Tibial artery (tissue), 4 donors: ENCODE measurements at places on chromosomes 3 and 15.

DNA sequence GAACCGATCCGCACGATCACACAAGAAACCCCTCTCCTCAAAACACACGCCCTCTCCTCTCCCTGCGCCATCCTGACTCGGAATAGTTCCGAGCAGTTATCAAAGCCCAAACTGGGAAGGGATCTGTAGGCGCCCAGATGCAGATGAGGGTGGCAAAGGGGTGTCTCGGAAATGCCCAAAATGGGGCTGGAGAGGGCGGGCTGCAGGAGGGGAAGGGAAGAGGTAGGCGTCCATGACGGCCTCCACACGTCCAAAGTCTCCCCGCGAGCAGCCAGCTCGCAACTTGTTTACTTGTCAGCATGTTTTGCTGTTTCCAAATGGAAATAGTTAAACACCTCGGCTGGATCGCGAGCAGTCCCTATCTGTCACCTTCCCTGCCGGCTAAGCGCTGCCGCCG, 1.5 kb downstream of the NTRK3 start:
- peaks cover 62% of the 10 kb centered on the region for H3K4me1 ChIP-seq
- H3K27me3 ChIP-seq: no peaks in the 10 kb centered on the region
- DNase-seq: no peak
- peak overlapping the region; percentile 93 for H3K27ac ChIP-seq

- no peaks in the 10 kb centered on the region for H3K27me3 ChIP-seq
- H3K4me1 ChIP-seq: no peaks in the 10 kb centered on the region
- H3K36me3 ChIP-seq: no peaks in the 10 kb centered on the region
- no peak overlapping the region for H3K27ac ChIP-seq
Measured at GRCh38 chr3:128218548-128219257, 65.4 kb downstream of the EEFSEC start.

DNA sequence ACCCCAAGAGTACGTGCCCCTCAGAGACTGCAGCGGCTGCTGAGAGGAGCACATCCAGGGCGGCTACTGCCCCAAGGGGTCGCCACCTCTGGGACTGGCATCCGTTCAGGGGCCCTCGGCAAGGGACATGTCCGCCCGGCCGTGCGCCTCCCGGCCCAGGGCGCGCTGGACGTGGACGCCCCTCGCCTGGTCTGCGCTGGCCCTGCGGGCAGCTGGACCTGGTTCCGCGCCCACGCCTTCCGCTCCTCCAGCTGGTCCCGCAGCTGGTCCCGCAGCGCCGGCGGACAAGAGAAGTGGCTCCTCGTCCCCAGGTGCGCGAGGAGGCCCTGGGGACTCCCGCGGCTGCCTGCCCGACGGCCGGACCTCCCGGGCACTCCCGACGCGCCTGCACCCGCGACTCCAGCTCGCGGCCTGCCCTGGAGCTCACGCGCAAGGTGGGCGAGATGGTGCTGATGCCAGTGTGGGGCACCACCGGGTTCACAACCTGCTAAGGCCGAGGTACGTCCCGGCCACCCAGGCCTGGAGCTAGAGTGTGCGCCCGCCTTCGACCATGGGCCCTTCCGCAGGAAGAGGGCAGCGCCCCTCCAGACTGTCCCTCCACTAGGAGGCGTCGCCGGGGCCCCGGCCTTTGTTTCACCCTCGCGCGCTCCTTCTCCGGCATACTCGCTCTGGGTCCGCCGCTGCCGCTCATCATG, 14.4 kb upstream of the GP9 start:
- no peak overlapping the region for H3K27ac ChIP-seq
- H3K4me3 ChIP-seq: peak overlapping the region; percentile 45

- no peak overlapping the region for H3K27ac ChIP-seq
- H3K4me3 ChIP-seq: no peak overlapping the region
- DNase-seq: no peak
- peaks cover 34% of the 10 kb centered on the region for H3K36me3 ChIP-seq
- H3K4me1 ChIP-seq: no peaks in the 10 kb centered on the region
Measured at GRCh38 chr15:57251308-57251707, 125.0 kb upstream of the CGNL1 start.

DNA sequence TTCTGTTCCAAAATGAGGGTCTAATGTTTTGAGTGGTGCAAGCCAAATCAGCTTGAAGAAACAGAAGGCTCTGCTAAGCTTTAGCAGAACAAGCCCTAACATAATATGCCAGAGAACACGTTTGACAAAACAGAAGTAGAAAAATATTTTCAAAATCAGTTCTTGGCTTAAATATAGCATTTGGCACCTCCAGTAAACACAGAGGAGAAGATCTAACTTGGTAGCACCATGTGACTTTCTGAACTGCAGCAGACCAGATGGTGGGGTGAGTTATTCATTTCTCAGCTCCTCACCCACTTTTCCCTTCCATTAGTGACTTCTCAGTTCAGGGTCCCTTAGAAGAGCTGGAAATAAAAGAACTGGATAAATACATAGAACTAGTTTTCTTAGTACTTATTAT, 395.8 kb downstream of the MAGI1 start:
- H3K27me3 ChIP-seq: no peaks in the 10 kb centered on the region
- no peak overlapping the region for H3K4me3 ChIP-seq
- H3K36me3 ChIP-seq: no peaks in the 10 kb centered on the region

- no peak overlapping the region for H3K27ac ChIP-seq
- DNase-seq: no peak
- peaks cover 5% of the 10 kb centered on the region for H3K4me1 ChIP-seq
- H3K4me3 ChIP-seq: no peak overlapping the region
- H3K27me3 ChIP-seq: no peaks in the 10 kb centered on the region
Measured at GRCh38 chr3:58111513-58112184, 99.1 kb downstream of the DNASE1L3 start.

- peaks cover 18% of the 10 kb centered on the region for H3K4me1 ChIP-seq
- DNase-seq: no peak
- H3K4me3 ChIP-seq: no peak overlapping the region
Measured at GRCh38 chr3:42602961-42603360, 2.5 kb downstream of the NKTR start.

GRCh38 chr3:125078951-125079674, 23.3 kb upstream of the HEG1 start:
- H3K4me3 ChIP-seq: no peak overlapping the region
- no peak for DNase-seq
- no peaks in the 10 kb centered on the region for H3K27me3 ChIP-seq
- H3K36me3 ChIP-seq: no peaks in the 10 kb centered on the region
- H3K27ac ChIP-seq: no peak overlapping the region
- no peaks in the 10 kb centered on the region for H3K4me1 ChIP-seq

DNA sequence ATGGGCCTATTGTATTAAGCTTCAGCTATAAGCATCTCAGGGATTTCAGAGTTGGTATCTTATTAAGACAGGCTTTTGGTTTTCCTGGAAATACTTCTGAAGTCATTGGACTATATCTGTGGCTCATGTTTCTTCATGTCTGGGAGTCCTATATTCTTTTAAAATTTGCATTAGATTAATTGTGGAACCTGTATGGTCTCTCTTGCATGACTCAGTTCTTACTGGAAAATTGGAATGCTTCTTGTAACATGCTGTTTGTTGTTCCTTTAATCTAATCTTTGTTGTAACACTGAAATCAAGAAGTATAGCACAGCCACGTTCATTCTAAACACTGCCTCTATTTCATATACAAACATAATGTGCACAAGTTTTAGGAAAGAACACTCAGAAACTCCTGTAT, 208.1 kb downstream of the RBMS3 start:
- DNase-seq: no peak
- no peak overlapping the region for H3K4me3 ChIP-seq
- H3K27me3 ChIP-seq: no peaks in the 10 kb centered on the region
- H3K4me1 ChIP-seq: no peaks in the 10 kb centered on the region
- H3K27ac ChIP-seq: no peak overlapping the region

- H3K27me3 ChIP-seq: no peaks in the 10 kb centered on the region
- H3K36me3 ChIP-seq: no peaks in the 10 kb centered on the region
- H3K4me3 ChIP-seq: no peak overlapping the region
- no peak overlapping the region for H3K27ac ChIP-seq
- H3K4me1 ChIP-seq: no peaks in the 10 kb centered on the region
Measured at GRCh38 chr3:78798266-78798832, 969.4 kb downstream of the ROBO1 start.

DNA sequence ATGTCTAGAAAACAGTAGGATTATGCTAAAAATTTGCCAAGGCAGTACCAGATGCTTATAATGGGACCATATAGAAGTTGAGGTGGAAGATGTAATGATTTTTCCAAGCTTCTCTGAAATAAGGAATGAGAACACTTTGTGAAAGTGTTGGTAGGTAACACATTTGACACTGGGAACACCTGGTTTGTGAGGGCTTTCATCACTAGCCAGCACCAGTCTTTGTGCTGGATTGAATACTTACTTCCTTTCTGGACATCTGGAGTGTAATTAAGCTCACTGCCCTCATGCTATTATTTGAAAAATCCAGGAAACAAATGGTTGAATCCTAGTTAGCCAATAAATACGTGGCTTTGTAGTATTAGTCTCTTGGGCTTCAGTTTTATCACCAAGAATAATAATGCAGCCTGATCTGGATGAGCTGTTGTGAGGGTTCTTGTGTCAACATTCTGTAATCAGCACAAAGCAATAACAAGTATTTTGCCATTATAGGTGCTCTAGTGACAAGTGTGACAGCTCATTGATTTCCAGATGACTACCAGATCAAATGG, 12.9 kb downstream of the CCDC80 start:
- DNase-seq: no peak
- no peaks in the 10 kb centered on the region for H3K36me3 ChIP-seq
- no peaks in the 10 kb centered on the region for H3K27me3 ChIP-seq
- H3K27ac ChIP-seq: peak overlapping the region; percentile 45

DNA sequence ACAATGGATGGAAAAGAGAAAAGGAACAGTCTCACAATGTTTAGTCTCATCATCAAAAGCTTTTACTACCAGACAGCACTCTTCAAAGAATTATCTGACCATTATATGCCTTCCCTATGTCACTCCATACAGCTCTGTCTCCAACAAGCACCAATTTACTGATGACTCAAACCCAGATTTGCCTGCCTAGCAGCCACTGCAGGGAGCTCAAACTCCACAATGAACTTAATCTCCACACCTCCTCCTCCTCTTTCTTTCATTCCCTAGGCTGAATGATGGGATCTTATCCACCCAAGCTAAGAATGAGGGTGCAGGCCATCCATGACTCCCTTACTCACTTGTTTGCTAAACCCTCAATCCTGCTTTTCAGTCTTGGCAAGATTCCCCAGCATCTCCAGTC, 45.5 kb downstream of the NBEAL2 start:
- DNase-seq: no peak
- H3K4me3 ChIP-seq: no peak overlapping the region
- H3K4me1 ChIP-seq: no peaks in the 10 kb centered on the region

DNA sequence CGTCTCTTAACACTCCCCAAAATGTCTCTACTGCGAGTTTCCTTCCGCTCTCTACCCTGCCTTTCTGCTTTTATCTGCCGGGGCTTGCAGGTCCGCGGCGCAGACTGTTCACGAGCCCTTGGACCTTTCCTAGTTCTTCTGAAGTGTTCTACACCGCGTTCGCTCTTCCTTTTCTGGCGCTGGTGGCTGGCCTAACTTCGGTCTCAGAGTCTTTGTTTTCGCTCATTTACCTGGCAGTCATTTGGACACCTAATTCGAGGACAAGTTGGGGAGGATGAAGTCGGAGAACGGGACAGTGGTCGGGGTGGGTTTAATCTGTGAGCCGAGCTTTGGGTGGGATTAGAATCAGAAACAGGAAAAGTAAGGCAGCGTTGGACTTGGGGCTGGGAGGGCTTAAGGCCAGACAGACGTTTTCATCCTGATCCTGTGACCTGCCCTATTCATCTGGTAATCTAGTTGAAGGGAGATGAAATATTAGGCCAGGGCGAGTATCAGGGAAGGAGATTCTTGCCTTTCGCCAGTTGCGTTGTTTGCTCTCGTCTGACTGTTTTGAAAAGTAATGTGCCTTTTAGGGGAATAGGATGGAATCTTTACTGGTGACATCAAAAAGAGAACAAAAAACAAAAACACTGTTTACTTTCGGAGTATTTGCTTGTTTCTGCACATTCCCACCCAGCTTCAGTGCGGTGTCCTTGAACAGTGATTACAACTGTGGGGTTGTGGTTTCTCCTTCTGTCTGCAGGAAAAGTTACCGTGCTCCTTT, 1.8 kb downstream of the DIPK2A start:
- H3K27me3 ChIP-seq: no peaks in the 10 kb centered on the region
- H3K4me3 ChIP-seq: peak overlapping the region; percentile 94
- H3K4me1 ChIP-seq: peaks cover 35% of the 10 kb centered on the region
- no peaks in the 10 kb centered on the region for H3K36me3 ChIP-seq
- no peak for DNase-seq

GRCh38 chr3:176172492-176172891, 1024.8 kb downstream of the TBL1XR1 start:
- H3K36me3 ChIP-seq: no peaks in the 10 kb centered on the region
- H3K4me3 ChIP-seq: no peak overlapping the region
- DNase-seq: no peak
- no peaks in the 10 kb centered on the region for H3K27me3 ChIP-seq

GRCh38 chr3:135034891-135035440, 239.9 kb downstream of the EPHB1 start:
- H3K36me3 ChIP-seq: no peaks in the 10 kb centered on the region
- H3K4me3 ChIP-seq: no peak overlapping the region
- no peaks in the 10 kb centered on the region for H3K27me3 ChIP-seq
- no peak for DNase-seq
- no peak overlapping the region for H3K27ac ChIP-seq
- no peaks in the 10 kb centered on the region for H3K4me1 ChIP-seq

DNA sequence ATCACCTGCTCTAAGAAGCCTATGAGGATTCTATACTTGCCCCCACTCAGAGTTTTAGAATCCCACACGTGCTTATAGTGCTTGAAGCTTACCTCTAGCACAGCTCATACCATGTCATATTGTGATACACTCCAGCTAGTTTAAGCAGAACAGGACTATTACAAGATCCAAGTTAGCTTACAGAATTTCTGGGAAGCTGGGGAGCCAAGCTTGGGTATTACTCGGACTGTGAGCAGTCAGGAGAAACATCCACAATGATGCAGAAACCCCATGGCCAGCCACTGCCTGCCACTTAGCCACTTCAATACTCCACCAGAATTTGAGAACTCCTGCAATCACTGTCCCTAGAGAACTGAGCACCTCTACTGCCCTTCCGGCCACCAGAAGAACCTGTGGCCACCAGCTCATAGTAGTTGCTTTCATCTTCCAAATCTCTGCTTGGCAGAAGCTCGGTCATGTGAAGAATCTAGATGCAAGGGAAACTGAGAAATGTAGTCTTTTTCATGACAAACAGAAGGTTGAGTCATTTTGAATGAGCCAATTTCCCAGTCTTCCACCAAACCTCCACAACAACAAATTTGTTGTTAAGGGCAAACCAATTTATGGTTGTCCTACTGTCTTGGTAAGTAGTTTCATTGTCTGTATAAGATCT, 27.7 kb upstream of the SSR3 start:
- no peak overlapping the region for H3K27ac ChIP-seq
- no peaks in the 10 kb centered on the region for H3K36me3 ChIP-seq
- no peak overlapping the region for H3K4me3 ChIP-seq
- DNase-seq: no peak

- H3K27me3 ChIP-seq: peaks cover 4% of the 10 kb centered on the region
- H3K27ac ChIP-seq: no peak overlapping the region
- H3K4me3 ChIP-seq: no peak overlapping the region
- no peaks in the 10 kb centered on the region for H3K36me3 ChIP-seq
Measured at GRCh38 chr15:100760357-100760903, 119.2 kb upstream of the ALDH1A3 start.
